Activated effector memory CD4-positive, alpha-beta T cell treated with anti-CD3 and anti-CD28 coated beads, Interleukin-2, amount 50 U/mL, for 16 hours (primary cell): ENCODE measurements at places on chromosomes 6 and 20.

DNA sequence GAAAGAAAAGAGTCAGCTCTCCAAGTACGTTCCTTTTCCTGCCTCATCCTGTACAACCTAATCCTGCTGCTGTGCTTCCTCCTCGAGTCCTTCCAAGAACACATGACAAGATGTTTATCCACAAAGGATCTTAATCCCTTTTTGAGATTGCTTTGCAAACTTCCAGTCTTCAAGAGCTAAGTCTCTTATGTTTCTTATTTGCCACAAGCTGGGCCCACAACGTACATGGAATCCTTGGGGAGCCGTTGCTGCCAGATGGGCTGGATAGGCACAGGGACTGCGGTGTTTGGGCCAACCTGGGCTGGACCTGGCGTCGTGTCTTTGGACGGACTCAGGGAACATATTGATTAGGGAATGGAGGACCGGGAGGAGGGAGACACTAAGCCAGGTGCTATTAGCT, 79.7 kb upstream of the AFDN start:
- DNase-seq: no peak

- no peak for DNase-seq
These were observed 6.5 kb upstream of the KIAA1586 start for GRCh38 chr6:57040011-57040410.

DNA sequence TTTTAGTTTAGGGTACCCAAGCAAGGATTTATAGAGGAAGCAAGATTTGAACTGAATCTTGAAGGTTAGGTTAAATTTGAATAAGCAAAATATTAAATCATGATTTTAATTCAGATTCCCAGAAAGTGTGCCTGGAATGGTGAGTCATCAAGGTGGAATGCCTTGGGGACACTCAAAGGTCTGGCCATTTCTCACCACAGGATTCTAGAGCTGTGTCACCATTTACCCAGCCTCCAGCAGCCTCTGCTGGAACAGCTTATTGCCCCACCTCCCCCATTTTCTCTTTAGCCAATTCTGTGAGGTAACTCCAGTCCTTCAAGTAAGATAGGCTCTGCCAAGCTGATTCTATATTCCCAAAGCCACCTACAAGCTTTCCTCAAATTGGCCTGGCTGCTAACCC, 181.4 kb downstream of the SIM1 start:
- DNase-seq: no peak

DNA sequence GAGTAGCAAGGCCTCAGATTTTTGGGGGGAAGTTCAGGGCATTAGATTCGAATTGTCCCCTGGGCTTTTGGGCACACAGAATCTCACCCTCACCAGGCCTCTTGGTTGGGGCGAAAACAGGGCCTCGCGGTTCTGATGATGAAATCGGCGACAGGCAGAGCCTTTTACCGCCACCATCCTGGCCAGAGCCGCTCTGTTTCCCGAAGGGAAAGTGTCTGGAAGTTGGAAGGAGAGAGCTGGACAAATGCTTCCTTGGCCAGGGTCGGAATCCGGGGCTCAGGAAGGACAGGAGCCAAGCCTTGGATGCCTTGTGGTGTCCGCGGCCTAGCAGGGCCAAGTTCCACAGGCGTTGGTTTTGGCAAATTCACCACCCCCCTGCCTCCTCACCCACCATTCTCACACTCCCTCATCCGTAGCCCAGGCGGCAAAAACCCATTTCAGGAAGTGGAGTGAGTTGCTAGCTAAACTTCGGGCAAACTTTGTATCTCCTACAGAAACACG, 3.5 kb upstream of the TFAP2A start:
- no peak for DNase-seq

DNA sequence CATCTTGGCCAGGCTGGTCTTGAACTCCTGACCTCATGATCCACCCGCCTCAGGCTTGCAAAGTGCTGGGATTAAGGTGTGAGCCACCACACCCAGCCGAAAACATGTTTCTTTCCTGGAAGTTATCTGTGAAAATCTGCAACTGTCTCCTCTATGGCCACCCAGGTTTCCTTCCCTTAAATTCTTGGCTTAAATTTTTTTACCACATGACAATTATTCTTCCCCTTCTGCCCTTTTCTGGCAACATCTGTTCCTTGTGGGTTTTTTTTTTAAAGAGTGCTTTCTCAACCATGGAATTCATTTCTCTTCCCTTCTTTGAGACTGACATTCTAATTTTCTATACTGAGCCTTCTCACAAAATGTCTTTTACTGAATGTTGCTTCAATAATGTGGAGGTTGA, 59.6 kb downstream of the DOK5 start:
- DNase-seq: no peak

GRCh38 chr20:51807720-51808250, 5.5 kb upstream of the SALL4 start:
- no peak for DNase-seq

DNA sequence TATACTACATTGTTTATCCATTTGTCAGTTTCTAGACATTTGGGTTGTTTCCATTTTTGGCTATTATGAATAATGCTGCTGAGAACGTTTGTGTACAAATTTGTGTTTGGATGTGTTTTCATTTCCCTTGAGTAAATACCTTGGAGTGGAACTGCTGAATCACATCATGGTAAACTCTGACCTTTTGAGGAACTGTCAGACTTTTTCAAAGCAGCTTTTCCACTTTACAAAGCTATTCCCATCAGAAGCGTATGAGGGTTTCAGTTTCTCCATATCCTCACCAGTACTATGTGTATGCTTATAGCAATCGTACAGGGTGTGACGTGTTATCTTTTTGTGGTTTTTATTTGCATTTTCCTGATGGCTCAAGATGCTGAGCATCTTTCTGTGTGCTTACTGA, 103.7 kb downstream of the MYO6 start:
- no peak for DNase-seq

DNA sequence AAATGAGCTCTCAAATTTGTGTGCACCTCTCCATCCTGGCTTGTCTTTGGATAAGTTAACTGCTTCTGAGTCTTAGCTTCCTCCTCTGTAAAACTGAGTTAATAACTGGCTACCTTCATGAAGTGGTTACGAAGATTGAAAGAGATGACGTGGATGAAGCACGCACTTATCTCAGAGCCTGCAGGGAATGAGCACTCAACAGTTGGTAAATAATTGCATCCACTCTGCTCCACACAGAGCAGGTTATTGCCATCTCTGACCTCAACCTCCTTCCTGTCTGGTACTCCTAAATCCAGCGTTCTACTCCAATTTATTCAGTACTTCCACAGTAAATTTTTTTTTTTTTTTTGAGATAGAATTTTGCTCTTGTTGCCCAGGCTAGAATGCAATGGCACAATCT, 6.9 kb downstream of the AURKA start:
- DNase-seq: no peak

GRCh38 chr6:15776458-15776980, 113.7 kb upstream of the DTNBP1 start:
- no peak for DNase-seq

DNA sequence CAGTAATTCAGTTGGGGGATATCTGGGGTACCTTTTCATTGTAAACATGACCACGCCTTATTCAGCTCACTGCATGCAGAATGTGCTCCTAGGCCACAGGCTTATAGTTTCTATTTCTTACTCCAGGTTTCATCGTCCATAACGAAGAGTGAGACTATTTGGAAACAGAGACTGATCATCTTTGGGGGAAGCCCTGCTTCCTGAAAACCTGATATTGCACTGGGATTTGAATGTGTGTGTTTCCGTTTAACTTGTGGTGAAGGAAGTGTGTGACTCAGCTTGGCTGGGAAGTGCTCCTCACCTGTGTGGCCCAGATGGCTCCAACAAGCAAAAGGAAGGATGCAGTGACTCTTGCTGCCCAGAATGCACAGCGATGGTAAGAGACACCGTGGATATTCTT, 19.6 kb upstream of the LTV1 start:
- DNase-seq: no peak

- DNase-seq: peak; percentile 93
These were observed 13.3 kb upstream of the RBPJL start for GRCh38 chr20:45293041-45294002.

- DNase-seq: no peak
These were observed 11.4 kb upstream of the COL9A1 start for GRCh38 chr6:70314296-70314695.

GRCh38 chr20:44052166-44052565, 134.8 kb downstream of the JPH2 start:
- no peak for DNase-seq

GRCh38 chr20:22431419-22431818, 153.0 kb downstream of the FOXA2 start:
- DNase-seq: no peak

DNA sequence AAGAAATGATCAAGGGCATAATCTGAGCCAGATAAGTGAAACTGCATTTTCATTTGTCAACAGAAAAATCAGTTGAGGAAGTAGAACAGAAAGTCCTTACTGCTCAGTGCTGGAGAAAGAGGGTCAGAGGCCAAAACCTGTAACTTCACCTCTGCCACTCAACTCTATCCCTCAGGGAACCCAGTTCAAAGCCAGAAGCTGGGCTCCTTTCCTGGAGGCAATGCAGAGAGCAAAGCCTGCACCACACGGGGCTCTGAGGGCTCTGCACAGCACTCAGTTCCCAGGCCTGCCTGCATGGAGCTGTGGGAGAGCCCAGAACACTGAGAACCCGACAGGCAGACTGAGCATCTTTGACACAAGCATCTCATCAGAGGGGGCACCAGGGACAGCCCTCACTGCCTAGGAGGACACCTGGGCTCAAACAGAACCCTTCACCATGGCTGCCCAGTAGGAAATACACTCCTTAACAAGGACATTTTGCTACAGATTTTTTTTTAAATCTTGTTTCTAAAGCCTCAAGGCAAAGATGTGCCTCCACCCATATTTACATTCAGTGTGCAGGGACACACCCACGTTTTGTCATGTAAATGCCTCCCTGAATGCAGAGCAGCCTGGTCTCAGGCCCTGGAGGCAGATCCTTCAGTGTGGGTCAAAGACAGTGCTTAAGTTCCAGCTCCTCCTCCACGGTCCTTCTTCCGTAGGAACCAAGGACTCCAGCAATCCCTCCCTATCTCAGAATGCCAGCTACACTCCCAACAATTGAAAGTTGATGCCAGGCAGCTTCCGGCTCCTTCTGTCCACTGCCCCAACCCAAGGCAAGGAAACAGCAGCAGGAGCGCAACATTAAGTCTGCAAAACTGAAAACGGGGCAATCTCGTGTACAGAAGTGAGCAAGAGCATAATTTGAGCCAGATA, 6.6 kb downstream of the RNASET2 start:
- DNase-seq: peak; percentile 69

DNA sequence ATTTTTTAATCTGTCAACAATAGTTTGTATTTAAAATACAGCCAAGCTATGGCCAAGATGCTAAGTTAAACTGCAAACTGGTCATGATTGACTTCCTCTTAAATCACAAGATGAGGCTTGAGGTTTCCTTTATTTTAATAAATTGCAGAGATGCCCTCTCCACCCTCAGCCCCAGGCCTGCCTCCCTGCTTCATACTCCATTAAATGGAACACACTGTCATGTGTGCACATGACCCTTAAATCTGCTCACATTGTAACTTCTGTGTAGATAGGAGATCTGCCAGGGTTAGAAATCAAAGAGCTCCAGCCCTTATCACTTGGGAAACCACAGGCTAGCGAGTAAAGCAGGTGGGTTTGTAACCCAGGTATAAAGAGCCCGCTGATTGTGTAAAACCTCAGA, 20.8 kb downstream of the DUSP22 start:
- peak; percentile 43 for DNase-seq

GRCh38 chr6:89434954-89435353, 2.0 kb downstream of the ANKRD6 start:
- DNase-seq: no peak

GRCh38 chr20:5528719-5529256, 212.0 kb upstream of the PROKR2 start:
- peak; percentile 88 for DNase-seq

GRCh38 chr20:12315652-12316051, 398.0 kb downstream of the BTBD3 start:
- no peak for DNase-seq
